ENCODE measurements at places on chromosomes 13 and 19.

DNA sequence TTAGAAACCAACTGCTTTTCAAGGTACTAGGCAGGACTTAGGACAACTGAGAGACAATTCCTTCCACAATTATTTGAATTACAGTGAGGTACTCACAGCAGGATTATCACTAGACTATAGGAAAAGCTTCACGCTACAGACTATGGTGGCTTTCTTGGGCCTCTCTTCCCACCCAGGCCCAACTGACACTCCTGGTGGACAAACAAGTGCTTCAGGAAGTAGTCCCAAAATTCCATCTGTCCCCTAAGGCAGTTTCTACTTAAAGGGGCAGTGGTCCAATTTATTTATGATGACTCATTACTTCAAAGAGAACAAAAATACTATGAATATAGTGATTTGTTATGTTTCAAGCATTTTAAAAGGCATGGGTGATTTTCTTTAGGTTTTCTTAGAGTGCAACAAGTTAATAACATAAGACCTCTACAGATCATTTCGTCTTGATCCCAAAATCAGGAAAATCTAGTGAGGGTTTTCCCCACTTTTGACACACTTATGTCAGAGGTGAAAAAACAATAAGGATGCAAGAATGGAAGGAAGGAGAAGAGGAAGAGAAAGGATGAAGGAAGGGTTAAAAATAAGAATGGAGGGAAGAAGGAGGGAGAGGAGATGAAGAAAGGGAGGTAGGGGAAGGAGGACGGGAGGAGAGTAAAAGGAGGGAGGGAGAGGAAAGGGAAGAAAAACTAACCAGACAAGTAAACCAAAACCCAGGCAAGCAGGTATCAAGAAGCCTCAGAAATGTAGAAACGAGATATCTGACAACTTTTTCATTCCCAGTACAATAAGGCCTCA is 100.7 kb downstream of the SERP2 start:
- no peak for DNase-seq

- peak; percentile 39 for DNase-seq
These were observed 15.3 kb downstream of the WDFY2 start for GRCh38 chr13:51599444-51600176.

DNA sequence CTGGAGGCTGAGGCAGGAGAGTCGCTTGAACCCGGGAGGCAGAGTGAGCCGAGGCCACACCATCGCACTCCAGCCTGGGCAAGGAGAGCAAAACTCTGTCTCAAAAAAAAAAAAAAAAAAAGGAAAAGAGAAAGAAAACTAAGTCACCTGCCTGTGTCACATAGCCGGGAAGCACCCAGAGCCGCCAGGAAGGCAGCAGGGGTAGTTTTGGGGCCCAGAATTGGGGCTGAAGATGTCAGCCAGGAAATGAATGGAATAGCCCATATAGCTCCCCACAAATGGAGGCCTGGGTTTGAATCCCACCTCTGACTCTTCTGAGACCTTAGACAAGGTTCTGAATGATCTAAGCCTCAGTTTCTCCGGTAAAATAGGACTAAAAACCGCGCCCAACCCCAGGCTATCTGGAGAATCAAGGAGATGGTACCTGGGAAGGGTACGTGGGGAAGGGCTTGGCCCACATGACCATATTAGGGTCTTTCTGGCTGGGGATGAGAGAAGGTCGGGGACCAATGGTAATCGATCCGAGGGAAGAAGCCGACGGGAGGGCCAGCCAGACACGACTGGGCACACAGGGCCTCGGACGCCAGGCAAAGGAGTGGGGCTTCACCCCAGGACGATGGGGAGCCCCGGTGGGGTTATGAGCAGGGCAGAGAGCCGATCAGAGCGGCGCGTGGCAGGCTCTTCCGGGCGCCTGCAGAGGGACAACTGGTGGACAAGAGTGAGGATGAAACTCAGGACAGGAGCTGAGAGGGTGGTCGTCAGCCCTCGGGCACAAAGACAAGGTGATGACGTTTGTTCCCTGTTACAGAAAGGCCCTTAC is 14.4 kb downstream of the CCDC124 start:
- DNase-seq, result no peak

DNA sequence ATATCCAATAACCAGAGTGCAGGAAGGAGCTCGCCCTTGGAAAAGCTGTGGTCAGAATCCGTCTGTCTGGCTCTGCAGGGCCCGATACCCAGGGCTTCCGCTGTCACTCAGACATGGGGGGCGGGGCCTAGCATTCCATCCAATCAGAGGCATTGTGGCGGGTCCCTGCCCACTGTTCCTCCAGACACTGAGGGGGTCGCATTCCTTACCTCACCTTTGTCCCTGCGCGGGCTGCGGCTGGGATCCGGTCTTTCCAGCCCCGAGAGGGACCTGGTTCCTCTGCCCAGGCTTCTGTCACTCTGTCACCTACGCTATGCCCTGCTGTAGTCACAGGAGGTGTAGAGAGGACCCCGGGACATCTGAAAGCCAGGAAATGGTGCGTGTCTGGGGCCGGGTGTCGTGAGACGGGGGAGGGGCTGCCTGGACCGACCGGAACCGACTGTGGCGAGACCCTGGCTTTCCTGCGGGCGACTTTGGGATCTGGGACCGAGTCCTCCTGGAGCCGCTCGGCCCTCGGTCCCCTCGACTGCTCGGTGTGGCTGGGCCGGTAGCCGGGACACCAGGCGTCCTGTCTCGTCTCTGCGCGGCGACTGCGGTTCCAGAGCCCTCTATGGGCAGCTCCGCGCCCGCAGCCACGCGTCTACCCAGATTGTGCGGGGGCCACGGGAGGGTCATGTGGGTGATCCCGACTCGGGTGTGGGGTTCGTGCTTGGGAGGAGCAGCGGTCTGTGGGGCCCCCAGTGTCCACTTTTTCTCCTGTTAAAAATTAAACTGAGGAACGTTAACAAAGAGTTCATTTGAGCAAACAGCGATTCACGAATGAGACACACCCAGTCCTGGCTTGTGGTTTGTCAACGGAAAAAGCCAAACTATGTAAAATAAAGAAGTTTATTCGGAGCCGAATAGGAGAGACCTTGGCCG is at the start of gene ZNF69:
Gene ZNF69, plus strand, starts transcription at position 172 of the 921 bp plus-strand sequence. Its CDS starts 142 bp downstream, at position 314.
- DNase-seq, result peak; percentile 92

DNA sequence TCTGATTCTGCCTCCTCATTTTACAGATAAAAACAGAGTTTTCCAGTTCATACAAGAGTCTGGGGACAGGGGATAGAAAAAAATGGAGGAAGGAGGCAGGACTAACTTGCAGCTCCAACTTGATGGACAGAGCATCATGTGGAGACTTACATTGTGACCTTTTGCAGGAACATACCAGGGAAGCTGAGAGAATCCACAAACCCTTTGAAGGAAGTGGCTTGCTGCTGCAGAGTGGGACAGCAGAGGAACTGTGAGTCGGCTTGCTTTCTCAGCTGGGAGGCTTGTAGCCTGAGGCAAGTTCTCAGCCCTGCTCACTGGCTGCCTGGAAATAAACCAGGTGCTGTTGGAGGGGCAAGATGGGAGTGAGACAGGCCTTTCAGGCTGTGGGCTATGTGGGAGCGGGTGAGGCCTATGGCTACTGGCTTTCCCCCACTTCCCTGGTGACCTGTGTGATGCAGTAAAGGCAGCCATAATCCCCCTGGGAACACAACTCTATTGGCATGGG is 614.4 kb downstream of the KCTD12 start:
- DNase-seq, result no peak

- DNase-seq, result peak; percentile 59
These were observed 50.7 kb downstream of the ZNF723 start for GRCh38 chr19:22882797-22883196.

DNA sequence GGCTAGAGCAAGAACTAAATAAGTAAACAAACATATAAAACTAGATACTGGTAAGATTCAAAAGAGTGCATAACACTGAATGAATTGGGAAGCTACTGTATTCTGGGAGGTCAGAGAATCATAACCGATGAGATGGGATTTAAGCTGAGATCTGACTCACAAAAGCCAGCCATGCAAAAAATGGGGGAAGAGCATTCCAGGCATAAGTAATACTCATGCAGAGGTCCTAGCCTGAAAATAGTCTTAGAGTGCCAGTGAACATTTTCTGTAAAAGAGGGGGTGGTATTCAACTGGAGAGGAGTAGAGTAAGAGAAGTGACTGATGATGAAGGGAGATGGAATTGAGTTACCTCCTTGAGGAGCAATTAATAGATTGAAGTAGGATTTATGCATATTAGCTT is 872.0 kb upstream of the GPC6 start:
- no peak for DNase-seq

GRCh38 chr19:3617463-3617862 is 9.1 kb downstream of the CACTIN start:
- DNase-seq, result peak; percentile 73

GRCh38 chr19:27780367-27781075 is 1432.4 kb downstream of the UQCRFS1 start:
- DNase-seq, result no peak

- peak; percentile 87 for DNase-seq
These were observed 41.8 kb upstream of the ZNF429 start for GRCh38 chr19:21463449-21464105.

GRCh38 chr19:6639439-6639838 is 30.5 kb downstream of the TNFSF14 start:
- no peak for DNase-seq

- DNase-seq, result no peak
These were observed 505 bp downstream of the ZSWIM4 start for GRCh38 chr19:13795595-13796300.

DNA sequence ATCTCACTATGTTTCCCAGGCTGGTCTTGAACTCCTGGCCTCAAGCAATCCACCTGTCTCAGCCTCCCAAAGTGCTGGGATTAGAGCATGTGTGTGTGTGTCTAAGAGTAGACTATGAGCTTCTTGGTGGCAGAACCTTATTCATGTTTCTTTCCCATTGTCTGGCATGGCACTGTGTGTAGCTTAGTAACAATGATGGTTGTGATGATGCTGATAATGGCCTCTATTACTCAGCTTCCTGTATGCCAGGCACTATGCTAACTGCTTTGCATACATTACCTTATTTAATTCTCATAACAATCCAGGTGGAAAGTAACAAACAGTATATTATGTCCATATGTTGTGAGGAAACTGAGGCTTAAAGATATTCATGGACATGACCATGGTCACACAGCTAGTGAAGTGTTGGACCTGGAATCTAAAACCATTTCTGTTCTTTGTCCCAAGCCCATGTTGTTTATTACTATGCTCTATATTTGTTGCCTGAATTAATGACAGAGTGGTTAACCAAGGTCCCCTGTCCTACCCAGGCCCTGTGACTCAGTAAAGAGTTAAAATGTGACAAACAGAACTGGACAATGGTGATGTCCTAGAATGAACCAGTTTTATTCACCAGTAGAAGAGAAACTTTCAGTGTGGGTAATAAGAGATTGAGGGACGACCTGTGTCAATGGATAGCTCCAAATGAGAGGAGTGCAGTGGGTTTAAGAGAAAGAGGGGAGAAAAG is 109.6 kb downstream of the KLF5 start:
- no peak for DNase-seq

DNA sequence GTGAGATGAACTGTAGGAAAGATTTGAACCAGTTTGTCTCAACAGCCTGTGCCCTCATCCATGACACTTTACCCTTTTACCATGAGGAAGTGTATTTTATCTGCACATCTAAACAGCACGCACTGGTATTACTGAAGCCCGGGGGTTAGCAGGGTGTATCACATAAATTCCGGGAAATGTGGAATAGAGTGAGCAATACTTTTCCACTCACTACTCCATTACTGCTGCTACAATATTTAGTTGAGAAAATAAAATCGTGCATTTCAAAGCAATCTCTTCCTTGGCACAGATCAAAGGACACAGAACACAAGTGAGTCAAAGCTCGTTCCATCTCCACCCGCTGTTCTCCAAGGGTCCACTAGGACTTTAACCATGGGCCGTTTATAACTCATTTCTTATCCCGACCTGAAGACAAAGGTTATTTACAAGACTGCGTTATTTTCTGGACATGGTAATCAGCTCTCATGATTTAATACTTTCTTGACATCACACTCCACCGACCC is 35.2 kb downstream of the STK24 start:
- peak; percentile 37 for DNase-seq

GRCh38 chr13:97946951-97947588 is 6.4 kb upstream of the IPO5 start:
- no peak for DNase-seq

GRCh38 chr19:10762656-10763055 is 44.8 kb downstream of the DNM2 start:
- no peak for DNase-seq

DNA sequence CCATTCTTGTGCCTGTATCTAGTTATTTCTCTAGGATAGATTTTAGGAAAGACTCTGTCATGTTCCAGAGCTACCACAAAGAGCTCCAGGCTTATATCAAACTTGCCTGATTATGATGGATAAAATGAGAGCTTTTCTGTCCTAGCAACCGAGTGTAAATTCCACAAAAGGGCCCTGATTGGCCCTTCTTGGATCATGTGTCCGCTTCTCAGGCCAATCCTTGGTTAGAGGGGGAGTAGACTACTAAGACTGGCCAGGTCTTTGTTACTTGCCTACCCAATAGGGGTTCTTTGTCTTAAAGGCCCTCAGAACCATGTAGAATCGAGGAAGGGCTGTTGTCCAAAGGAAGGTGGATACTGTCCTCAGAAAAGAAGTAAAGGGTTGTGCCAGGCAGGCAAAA is 2.4 kb downstream of the DHX34 start:
- DNase-seq, result peak; percentile 85

GRCh38 chr13:59748046-59748445 is 415.7 kb downstream of the DIAPH3 start:
- no peak for DNase-seq

DNA sequence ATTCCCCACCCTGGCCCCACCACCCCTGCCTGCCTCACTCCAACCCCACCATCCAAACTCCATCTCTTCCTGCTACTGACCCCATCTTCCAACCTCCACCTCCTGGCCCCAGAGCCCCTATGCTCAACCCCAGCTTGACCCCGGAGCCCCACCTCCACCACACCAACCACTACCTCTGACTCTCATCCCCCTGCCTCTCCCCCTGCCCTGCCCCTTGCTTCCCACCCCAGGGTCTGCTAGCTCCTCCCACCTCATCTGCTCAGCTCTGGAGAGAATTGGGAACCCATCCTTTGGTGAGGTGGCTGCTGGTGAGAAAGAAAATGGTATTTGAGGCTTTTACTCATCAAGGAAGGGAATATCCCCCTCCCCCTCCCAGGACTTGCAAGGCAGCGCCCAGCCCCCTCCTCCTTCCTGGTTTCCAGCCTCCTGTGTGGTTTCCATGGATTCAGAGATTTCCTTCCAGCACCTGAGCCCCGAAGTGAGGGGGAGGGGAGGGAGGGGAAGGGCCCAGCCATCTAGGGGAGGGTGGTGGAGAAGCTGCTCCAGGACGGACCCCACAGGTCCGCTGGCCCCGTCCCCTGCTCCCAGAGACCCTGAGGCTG is 11.4 kb upstream of the PEPD start:
- no peak for DNase-seq

- no peak for DNase-seq
These were observed 44.7 kb downstream of the COL4A2 start for GRCh38 chr13:110351636-110352420.

- no peak for DNase-seq
These were observed 1.1 kb downstream of the PRODH2 start for GRCh38 chr19:35811317-35812219.

All from hematopoietic multipotent progenitor cell treated with erythropoietin and hydrocortisone succinate and interleukin-3 and kit ligand, for 6 days (in vitro differentiated cells).